ENCODE measurements at places on chromosomes 1 and 21. TPM values are rescaled to one million over a fixed set of nuclear protein-coding genes. Genes with fewer than 3 reads are reported as not detected.
A peak's percentile ranks its signal among the peaks of the same experiment; 100 is the strongest.

SELE gene
- total RNA-seq: not detected

LY9 gene
- not detected for total RNA-seq

DNA sequence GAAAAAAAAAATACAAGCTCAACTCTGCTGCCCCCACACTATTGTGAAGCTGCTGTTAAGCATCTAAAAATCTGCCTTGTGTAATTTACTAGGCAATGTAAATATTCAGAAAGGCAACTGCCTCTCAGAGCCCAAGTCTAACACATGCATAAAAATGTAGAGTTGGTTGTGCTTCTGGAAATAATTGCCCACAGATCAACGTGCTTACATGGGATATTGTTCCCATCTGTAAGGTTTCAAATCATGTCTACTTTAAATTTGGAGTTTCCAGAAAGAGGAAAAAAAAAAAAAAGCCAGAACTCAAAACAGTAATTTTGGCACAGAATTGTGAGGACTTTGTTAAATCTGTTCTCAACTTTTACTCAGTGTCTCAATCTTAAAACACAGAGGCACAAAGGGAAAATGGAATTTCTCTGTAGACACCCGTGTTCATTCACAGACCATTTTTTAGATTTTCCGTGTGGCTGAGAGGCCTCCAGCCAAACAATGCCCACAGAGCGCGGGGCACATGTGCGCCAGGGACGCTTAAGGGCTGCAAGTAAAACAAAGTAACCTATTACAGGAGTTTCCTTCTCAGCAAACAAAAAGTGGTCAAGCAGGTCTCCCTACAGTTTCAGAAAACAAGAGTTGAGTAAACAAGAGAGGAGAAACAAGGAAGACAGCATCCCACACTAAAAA is 115.5 kb downstream of the RERE start:
- peak overlapping the region; percentile 91 for H3K27ac ChIP-seq
- peaks cover 56% of the 10 kb centered on the region for H3K4me1 ChIP-seq
- peak overlapping the region; percentile 81 for H3K4me3 ChIP-seq
- H3K36me3 ChIP-seq: no peaks in the 10 kb centered on the region
- DNase-seq: no peak
- no peaks in the 10 kb centered on the region for H3K27me3 ChIP-seq

GRCh38 chr1:178345807-178346206 is 151.0 kb downstream of the CLEC20A start:
- no peak for DNase-seq
- peak overlapping the region; percentile 60 for H3K27ac ChIP-seq
- H3K4me1 ChIP-seq: peaks cover 58% of the 10 kb centered on the region
- no peaks in the 10 kb centered on the region for H3K36me3 ChIP-seq
- H3K27me3 ChIP-seq: no peaks in the 10 kb centered on the region
- no peak overlapping the region for H3K4me3 ChIP-seq

- peaks cover 3% of the 10 kb centered on the region for H3K36me3 ChIP-seq
- peaks cover 10% of the 10 kb centered on the region for H3K4me1 ChIP-seq
- no peak overlapping the region for H3K4me3 ChIP-seq
- no peak for DNase-seq
Measured at GRCh38 chr1:200046115-200046514, 18.6 kb downstream of the NR5A2 start.

DNA sequence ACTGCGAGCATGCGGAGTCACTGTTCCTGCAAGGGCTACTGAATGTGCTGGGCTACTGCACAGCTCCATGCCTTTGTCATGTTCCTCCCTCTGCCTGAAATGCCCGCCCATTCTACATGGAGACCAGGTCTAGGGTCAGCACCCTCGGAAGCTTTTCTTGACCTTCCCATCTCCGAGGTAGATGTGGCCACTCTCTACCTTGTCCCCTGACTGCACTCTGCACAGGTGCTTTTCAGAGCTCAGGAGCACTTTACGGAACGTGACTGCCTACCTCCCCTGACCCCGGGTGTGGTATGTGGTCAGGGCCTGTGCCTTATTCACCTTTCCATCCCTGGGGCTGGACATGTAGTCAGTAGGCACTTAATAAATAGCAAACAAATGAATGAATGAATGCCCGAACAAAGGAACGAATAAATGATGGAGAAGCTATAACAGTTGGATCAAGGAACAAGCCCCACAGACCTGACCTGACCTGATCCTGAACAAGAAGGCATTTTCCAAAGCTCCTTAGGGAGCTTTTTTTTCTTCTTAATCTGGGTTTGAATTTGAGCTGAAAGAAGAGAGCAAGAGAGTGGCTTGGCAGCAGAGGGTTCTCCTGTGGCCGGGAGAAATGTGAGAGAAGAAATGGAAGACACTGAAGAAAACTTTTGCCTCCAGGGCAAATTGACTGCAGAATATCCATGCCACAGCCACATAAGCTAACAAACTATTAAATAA is 7.9 kb downstream of the RD3 start:
- H3K36me3 ChIP-seq: no peaks in the 10 kb centered on the region
- H3K4me1 ChIP-seq: no peaks in the 10 kb centered on the region
- no peak for DNase-seq
- no peak overlapping the region for H3K27ac ChIP-seq
- no peak overlapping the region for H3K4me3 ChIP-seq
- H3K27me3 ChIP-seq: no peaks in the 10 kb centered on the region

GRCh38 chr1:219945795-219946194 is 17.4 kb upstream of the SLC30A10 start:
- no peak overlapping the region for H3K4me3 ChIP-seq
- H3K27me3 ChIP-seq: peaks cover 12% of the 10 kb centered on the region
- no peak overlapping the region for H3K27ac ChIP-seq

- no peak for DNase-seq
- peaks cover 19% of the 10 kb centered on the region for H3K27me3 ChIP-seq
- H3K4me3 ChIP-seq: no peak overlapping the region
- H3K27ac ChIP-seq: no peak overlapping the region
- H3K4me1 ChIP-seq: no peaks in the 10 kb centered on the region
- no peaks in the 10 kb centered on the region for H3K36me3 ChIP-seq
Measured at GRCh38 chr1:54614024-54614423, 9.3 kb downstream of the FAM151A start.

DNA sequence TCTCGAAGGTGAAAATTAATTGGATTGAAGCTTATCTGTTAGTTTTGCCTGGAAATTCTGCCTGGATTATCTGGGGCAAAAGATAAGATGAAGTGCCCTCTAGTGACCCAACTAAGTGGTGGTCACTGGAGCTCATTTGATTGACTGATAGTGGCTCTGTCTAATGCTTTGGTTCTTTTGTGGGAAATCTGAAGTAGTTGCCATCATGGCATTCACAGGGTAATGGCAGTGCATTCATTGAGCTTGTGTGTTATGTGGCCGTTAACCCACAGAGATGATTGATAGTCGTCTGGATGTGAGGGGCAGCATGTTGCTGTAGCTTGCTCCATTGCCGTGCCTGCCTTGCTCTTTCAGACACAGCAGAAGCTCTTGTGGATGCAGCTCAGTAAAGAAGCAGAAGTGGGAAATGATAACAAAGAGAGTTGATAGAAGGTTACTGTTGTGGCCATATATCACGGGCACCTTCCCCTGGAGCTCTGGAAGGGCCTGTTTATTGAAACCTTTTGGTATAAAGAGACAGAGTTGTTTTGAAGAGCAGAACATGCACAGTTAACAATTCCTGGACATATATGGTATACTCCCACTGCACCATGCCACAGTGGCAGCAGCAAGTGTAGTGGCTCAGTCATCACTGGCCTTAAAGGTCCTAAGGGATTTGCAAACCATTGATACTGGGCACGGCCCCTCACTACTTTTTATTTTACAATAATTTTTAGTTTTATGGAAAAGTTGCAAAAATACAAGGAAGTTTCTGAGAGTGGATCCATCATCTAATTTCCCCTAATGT is 42.0 kb downstream of the CXADR start:
- H3K27me3 ChIP-seq: peaks cover 1% of the 10 kb centered on the region
- H3K4me1 ChIP-seq: no peaks in the 10 kb centered on the region
- DNase-seq: no peak
- H3K4me3 ChIP-seq: no peak overlapping the region
- no peaks in the 10 kb centered on the region for H3K36me3 ChIP-seq

DNA sequence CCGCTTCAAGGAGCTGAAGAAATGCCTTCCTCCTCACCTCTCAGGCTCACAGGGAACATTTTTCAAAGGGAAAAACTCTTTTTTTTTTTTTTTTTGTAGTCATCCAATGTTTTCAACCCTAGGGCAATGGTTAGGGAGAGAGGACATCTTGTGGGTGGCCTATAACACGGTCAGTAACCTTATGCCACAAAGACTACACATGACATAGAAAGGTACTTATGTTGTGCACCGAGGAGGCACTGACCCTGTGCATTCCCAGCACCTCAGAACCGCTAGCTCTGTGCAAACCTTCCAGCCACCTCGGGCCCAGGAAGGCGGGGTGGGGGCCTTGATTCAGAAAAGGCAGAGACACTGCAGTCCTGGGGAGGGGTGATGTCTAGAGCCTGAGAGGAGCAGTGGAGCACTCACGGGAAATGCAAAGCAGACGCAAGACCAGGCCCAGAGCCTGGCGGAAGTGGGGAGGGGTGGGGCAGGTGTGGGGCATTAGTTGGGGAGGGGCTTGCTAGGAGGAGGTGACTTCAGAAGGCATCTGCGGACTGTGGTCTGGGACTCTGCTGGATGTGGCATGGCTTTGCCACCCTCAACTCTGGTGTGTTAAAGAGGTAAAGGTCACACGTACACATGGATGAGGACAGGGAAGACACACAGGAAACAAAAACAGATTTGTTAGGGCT is 68.6 kb downstream of the MDM4 start:
- H3K4me1 ChIP-seq: peaks cover 6% of the 10 kb centered on the region
- H3K27ac ChIP-seq: no peak overlapping the region
- no peaks in the 10 kb centered on the region for H3K27me3 ChIP-seq

DNA sequence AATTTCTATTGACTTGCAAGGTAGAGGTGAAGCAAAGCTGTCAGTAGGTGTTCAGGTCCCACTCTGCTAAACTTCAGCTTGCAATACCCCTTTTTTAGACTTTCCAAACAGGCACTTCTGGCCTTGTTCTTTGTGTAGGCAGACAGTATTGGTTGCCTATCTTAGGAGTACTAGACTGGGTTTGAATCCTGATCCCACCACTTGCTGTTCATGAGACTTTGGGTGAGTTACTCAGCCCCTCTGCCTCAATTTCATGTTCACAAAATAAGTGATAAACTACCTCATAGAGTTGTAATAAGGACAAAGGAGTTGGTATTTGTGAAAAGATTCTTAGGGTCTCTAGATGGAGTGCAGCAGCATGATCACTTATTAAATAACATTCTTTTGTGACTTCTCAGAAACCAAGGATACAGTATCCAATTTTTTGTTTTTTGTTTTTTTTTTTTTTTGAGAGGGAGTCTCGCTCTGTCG is 5.2 kb downstream of the RCC1 start:
- H3K36me3 ChIP-seq: peaks cover 53% of the 10 kb centered on the region
- DNase-seq: no peak
- peak overlapping the region; percentile 97 for H3K27ac ChIP-seq
- H3K4me1 ChIP-seq: peaks cover 44% of the 10 kb centered on the region
- no peaks in the 10 kb centered on the region for H3K27me3 ChIP-seq
